ENCODE measurements at places on chromosomes 2 and 18.

- DNase-seq, result no peak
Measured at GRCh38 chr18:46474487-46475389, 182.3 kb downstream of the LOXHD1 start.

DNA sequence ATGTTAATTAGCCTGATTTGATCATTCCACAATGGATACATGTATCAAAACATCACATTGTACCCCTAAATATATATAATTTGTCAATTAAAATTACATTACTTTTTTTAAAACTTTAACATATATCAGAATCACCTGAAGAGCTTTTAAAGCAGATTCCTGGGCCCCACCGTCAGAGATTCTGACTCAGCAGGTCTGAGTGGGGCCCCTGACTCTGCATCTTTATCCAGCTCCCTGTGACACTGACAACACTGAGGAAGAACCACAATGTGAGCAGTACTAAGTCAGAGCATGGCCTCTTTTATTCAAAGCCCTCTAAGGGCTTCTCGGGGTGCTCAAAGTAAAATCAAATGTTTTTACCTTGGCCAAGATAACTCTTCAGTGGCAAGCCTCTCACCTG, 9.7 kb downstream of the KIDINS220 start:
- no peak for DNase-seq

GRCh38 chr2:134461511-134461910, 207.6 kb downstream of the MGAT5 start:
- DNase-seq, result peak; percentile 86

DNA sequence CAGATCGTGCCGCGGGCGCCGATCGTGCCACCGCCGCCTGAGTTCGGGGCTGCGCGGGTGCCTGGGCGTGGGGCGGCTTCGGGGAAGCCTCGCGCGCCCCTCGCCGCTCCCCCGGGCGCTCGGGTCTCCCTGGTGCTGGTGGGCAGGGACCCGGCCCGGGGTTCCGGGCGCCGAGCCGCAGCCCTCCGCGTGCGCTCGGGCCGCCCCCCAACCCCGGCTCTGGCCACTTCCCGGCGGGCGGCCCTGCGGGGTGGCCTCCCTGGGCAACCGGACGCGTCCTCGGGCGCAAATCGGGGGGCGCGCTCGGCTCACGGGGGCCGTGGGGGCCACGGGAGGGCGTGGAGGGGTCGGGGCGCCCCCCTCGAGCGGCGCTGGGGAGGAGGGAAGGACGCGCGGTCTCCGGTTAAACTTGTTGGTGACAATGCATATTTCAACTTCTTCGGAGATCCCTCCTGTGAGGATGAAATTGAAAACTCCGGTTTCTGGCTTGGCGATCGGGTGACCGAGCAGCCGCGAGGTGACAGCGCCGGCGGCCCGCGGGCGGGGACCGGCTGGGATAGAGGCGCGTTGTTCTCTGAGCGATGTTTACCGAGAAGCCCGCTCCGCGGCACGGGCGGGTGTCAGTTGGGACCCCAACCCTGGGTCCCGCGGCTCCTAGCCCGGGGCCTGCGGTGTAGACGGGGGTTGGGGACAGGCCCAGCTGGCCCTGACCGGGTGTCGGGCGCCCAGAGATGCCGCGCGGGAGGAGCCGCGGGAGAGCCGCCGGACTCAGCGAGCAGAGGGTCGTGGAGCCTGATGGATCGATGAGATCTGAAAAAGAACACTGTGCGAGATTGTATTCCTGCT, 676 bp downstream of the SH3BP4 start:
- DNase-seq, result no peak

DNA sequence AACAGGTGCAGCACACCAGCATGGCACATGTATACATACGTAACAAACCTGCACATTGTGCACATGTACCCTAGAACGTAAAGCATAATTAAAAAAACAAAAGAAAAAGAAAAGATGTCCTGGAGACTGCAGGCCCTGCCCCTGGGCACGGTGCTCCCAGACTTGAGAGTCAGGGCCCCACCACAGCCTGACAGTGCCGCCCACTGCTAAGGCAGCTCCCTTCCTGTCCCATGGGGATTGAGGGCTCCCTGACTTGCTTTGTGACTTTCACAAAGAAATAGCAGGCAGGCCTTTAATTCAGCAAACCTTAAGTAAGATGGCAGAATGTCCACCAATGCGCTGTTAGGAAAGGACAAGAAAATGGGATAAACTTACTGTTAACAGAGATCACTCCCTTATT, 116.8 kb downstream of the NDUFA10 start:
- no peak for DNase-seq

DNA sequence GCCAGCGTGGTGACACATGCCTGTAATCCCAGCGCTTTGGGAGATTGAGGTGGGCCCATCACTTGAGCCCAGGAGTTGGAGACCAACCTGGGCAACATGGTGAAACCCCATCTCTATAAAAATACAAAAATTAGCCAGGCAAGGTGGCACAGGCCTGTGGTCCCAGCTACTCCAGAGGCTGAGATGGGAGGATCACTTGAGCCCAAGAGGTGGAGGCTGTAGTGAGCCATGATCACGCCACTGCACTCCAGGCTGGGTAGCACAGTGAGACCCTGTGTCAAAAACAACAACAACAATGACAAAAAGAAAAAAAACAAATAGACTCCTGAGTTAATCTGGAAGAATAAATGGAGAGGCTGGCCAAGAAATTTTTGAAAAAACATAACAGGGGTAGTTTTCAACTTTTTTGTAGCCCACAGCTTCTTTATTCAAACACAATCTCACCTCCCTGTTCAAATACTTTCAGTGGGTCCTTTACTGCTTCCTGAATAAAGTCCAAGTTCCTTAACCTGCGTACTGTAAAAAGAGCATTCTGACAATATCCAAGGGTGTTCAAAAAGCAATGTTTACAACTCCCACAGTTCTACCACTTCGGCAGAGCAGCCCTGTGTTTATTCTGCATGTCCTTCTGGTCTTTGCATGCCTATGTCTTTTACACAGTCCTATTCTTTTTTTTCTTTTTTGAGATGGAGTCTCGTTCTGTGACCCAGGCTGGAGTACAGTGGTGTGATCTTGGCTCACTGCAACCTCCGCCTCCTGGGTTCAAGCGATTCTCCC, 53.5 kb downstream of the LRRFIP1 start:
- DNase-seq, result no peak

DNA sequence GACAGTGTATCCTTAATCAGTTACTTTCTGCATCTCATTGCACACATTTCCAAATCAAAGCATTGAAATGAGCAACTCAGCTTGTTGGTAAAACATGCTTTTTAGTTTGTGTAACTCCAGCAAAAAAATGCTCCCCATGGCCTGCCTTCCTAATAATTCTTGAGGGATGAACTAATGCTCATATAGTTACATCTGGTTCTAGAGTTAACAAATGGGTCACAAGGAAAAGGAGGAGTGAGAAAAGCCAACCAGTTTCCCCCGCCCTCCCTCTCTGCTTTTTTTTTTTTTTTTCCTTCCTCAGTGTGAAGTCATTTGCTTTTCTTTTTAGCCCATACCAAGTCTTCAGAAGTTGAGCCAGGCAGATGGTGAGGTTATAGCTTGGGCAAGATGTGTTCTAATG, 231.7 kb downstream of the MTX2 start:
- no peak for DNase-seq

- DNase-seq, result no peak
Measured at GRCh38 chr2:10161206-10161931, 38.8 kb downstream of the RRM2 start.

DNA sequence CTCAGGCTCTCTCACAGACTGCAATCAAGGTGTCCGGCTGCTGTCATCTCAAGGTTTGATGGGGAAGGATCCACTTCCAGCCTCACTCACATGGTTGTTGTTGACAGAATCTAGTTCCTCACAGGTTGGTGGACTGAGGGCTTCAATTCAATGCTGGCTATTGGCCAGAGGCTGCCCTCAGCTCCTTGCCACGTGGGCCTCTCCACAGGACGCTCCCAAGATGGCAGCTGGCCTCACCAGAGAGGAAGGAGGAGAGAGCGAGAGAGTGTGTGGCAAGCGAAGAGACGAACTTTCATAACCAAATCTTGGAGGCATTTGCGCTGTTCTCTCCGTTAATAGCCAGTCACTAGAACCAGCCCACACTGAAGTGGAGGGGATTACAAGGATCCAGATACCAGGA, 13.5 kb upstream of the DNMT3A start:
- DNase-seq, result no peak

DNA sequence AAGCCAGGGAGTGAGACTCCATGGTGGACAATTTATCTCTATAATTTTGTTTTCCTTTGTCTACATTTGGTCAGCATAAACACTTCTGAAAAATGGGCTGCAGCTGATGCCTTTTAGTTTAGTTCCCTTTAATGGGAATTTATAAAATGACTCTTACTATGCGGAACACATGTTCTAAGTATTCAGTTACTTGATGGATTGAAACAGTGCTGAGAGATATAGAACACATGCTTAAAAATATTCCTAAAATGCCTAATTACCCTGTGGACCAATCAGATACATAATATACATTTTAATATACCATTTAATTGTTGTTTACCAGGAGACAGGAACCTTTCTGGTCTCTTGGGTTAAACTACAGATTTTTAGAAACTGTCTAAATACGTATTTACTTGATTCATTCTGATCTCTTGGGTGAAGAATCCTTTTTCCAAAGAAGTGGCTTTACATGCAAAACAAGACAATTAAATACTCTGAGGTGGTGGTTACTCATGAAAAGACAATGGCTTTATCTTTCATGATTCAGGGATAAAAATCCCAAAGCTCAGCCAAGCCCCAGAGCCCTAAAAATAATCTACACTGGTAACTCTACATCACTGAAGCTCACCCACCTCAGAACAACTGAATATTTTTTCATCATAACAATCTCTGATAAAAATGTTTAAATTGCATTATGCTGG, 128.1 kb upstream of the SERTAD2 start:
- no peak for DNase-seq

DNA sequence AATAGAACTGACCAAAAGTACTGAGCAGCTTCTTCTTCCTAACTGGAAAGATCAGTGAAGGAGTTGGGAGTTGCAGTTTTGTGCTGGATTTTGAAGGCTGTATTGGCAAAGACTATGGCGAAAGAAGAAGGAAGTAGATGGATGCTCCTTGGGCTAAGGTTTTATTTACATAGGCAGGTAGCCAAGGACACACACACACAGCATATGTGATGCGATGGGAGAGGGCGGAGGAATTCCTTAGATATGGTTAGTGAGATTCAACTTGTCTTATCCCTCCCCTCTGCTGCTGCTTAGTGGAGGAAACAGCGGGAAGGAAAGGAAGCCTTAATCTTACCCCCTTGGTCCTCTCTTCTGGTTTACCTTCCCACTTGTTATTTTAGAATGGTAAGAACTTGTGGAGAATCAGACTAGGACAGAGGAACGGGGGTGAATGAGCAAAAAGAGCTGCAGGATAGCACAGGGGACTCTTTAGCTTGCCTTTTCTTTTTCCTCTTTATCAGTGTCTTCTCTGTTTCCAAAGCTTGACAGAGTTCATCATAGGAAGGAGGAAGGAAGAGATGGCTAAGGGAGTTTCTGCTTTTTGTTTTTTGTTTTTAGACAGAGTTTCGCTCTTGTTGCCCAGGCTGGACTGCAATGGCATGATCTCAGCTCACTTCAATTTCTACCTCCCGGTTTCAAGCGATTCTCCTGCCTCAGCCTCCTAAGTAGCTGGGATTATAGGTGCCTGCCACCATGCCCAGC, 87.9 kb downstream of the OSBPL6 start:
- DNase-seq, result no peak

DNA sequence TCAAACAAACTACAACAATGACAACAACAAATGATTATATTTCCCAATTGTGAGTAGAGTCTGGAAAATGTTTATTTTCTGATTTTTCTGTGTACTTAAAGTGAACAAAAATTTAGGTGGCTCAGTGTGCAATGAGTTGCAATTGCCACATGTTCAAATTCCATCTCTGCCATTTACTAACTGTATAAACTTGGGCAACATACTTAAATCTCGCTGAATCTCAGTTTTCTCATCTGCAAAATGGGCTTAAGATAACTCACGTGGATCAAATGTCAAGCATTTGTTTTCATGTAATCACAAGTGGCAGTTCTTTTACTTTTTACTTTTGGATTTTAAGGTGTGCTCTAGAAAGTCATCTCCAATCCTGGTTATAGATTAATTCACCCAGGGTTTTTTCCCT, 416.8 kb upstream of the HNRNPA3 start:
- DNase-seq, result no peak

DNA sequence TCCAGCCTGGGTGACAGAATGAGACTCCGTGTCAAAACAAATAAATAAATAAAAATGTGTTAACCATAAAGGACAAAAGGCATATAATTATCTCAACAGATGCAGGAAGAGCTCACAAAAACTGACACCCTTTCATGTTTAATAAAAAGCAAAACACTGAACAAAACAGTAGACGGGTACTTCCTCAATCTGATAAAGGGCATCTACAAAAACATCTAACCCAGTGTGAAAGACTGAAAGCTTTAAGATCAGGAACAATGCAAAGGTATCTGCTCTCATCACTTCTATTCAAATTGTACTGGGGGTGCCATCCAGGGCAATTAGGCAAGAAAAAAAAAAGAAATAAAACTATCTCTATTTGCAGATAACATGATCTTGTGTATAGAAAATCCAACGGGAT, 11.7 kb upstream of the NCL start:
- no peak for DNase-seq

- DNase-seq, result no peak
Measured at GRCh38 chr2:163664610-163665009, 71.2 kb downstream of the FIGN start.

GRCh38 chr2:233679196-233679595, 2.5 kb upstream of the UGT1A7 start:
- no peak for DNase-seq

DNA sequence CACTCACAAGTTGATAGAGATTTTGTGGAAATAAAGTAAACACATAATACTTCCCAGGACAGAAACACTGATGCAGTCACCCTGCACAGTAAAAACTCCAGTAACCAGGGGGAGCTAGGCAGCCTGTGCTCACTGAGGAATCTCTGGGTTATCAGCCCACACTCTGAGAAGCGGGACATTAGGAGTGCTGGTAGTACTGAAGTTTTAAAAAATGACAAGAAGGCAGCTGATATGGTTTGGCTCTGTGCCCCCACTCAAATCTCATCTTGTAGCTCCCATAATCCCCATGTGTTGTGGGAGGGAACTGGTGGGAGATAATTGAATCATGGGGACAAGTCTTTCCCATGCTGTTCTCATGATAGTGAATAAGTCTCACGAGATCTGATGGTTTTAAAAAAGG, 31.4 kb downstream of the KCTD1 start:
- no peak for DNase-seq

- DNase-seq, result no peak
Measured at GRCh38 chr18:29226213-29226612, 1049.3 kb upstream of the CDH2 start.

GRCh38 chr2:164903204-164903603, 52.1 kb downstream of the SLC38A11 start:
- no peak for DNase-seq

- DNase-seq, result no peak
Measured at GRCh38 chr18:3236470-3236869, 11.1 kb upstream of the MYL12A start.

GRCh38 chr2:43031471-43032212, 194.8 kb downstream of the ZFP36L2 start:
- DNase-seq, result no peak

GRCh38 chr2:184523732-184524131, 74.6 kb upstream of the ZNF804A start:
- DNase-seq, result no peak

- peak; percentile 66 for DNase-seq
Measured at GRCh38 chr2:144935736-144936135, 415.8 kb upstream of the ZEB2 start.

Measured in inflammatory macrophage treated with lipopolysaccharide for 1 hour (primary cell).